Nephron progenitor cell (in vitro differentiated cells): ENCODE measurements at places on chromosomes 6 and 20.
A peak's percentile ranks its signal among the peaks of the same experiment; 100 is the strongest.

DNA sequence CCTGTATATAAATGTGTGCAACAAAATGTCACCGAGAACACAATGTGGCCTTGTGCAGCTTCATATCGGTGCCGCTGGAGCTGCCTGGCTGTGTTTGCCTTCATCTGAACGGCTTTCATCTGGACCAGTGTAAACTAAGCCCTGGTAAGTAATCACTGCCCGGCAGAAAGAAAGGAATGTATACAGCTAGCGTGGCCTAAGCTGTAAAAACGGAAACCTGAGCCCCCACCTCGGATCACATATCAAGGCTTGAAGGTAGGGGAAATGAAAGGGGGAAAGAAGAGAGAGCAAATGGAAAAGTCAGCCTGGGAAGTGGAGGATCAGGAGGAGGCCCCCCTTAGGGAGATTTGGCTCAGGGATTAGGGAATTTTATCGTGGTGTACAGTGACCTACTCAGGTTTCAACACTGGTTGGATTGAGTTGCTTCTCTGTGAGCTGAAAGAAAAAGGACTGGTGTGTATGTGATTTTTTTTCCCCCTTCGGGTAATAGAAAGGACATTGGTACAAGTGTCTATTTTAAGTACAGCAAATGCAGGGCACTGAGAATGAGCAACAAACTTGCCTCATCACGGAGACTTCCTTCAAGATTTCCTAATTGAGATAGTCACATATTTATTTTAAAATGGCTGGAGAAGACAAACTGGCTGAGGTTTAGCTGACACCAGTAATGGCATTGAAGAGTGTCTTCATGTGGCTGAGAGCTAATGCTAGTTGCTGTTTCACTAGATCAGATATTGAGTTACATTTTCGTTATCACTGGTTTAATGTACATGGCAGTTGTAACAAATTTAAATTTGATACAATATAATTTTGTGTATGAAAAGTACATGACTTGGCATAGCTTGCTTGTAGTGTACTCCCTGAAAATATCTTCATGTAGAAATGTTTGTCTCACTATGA, 3.5 kb downstream of the SOBP start:
- DNase-seq = peak; percentile 56

DNA sequence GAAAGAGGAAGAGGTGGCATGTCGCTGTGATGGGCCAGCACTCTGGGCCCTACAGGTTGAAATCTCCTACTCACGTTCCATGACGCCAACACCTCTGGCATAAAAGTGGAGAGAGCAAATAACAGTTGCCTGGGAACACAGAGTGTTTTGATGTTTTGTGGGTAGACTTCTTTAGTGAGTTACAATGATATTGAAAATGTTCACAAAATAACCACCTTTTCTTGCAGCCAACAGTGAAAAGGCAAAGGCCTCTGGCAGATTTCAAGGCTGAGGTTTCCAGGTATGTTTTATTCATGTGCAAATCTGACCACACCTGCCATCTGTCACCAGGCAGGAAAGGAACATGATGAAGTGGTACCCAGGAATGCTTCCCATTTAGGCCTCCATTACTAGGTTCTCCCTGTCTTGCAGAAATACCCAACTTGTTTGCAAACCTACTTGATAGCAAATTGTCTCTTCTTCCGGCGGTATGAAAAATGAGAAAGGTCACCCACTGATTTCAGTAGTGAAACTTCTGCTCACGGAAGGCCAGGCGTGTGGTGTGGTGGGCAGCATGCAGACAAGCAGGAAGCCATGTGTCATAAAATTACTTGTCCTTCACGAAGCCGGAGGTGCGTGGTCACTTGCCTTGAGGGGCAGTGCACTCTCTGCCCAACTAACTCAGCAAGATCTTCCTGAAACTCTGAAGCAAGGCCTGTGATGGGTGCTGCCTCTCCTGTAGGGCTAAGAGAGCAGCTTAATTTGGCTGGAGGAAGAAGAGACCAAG, 299.1 kb upstream of the PRDM1 start:
- DNase-seq = no peak

DNA sequence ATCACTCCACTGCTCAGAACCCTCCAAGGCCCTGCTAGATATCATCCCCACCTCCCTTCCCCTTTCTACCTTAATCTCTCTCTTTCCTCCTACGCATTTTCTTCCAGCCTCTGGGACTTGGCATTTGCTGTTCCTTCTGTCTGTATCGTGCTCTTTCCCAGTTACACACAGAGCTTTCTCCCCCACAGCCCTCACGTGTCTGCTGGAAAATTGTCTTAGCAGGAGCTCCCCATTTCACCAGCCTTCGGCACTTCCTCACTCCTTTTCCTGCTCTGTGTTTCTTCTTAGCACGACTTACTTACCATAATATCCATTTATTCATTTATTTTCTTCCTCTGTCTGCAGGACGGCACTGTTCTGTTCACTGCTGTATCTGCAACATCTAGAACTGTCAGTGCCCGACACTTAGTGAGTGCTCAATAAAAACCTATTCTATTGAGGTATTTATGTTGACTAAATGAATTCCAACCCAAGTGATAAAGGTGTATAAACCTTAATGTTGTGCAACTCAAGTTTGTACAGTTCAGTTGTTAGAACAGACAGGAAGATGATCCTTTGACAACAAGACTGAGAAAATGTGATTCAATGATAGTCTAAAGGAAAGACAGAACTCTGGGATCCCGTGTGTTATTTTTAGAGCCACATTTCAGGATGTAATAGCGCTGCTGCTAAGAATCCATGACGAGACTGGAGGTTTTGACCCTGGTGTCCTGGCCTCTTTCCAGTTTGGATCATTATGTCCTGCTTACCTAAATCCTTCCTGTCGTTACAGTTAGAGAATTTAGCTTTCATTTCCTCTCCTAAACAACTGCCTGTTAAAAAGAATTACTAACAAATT, 170.1 kb upstream of the LAMP5 start:
- no peak for DNase-seq

- DNase-seq = no peak
Measured at GRCh38 chr6:118632359-118632758, 19.0 kb downstream of the CEP85L start.

GRCh38 chr6:115612796-115613479, 447.8 kb downstream of the FRK start:
- no peak for DNase-seq

- no peak for DNase-seq
Measured at GRCh38 chr20:47243532-47244305, 112.8 kb downstream of the ZMYND8 start.

- DNase-seq = peak; percentile 33
Measured at GRCh38 chr6:142376800-142377496, 75.1 kb downstream of the ADGRG6 start.

DNA sequence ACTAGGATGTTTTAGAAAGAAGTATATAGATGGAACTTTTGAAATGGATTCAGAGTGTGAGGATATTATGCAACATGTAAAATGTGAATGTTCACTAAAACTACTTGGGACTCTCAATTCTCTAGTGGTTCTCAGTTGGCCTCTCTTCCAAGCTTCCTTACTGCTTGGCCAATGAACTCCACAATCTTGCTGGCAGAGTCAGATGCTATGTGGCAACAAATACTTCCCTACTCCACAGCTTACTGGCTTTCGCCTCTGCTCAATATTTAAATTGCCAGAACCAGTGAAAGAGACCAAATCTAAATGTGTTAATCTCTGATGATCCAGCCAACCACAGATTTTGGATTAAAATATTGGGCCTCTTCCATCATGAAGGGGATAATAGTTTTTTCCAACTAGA, 138.4 kb downstream of the HTR1B start:
- DNase-seq = no peak

DNA sequence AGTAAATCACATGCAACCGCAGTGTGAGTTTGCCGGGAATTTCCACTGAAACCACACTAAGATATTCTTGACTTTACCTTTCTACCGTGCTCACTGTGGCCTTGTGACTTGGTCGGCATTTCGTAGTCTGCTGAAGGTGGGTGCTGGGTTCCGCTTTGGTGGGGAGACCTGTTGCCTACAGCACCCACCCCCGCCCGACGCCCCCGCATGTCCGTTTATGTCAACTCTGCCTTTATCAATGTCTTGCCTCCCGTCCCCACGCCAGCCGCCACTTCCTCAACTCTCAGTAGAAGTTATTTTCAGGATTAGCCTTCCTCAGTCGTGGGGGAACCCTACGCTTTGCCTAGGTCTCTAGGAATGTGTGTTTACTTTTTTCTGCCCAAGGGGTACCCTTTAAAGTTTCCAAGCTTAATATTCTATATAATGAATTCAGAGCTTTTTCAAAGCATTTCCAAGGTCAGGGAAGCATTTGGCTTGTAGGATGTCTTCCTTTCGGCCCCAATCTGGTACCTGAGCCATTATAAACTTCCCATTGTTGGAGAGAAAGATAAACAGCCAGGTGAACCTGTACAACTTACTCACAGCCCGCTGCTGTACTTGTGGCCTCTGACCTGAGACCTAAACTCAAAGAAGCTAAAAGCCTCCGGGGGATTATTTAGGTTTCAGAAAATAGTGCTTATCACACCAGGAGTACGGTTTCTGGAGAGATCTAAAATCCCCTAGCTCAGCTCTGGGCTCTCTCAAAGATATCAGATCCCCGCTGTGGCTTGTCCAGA, 54.2 kb downstream of the TBC1D7 start:
- DNase-seq = no peak

- no peak for DNase-seq
Measured at GRCh38 chr20:43465625-43465943, 7.9 kb downstream of the SRSF6 start.

DNA sequence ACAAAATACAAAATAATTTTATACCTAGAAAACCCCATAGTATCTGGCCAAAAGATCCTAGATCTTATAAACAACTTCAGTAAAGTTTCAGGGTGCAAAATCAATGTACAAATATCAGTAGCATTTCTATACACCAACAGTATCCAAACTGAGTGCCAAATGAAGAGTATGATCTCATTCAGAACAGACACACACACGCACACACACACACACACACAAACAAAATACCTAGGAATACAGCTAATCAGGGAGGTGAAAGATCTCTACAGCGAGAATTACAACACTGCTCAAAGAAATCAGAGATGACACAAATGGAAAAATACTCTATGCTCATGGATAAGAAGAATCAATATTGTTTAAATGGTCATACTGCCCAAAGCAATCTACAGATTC, 49.2 kb downstream of the TOMM6 start:
- DNase-seq = no peak

DNA sequence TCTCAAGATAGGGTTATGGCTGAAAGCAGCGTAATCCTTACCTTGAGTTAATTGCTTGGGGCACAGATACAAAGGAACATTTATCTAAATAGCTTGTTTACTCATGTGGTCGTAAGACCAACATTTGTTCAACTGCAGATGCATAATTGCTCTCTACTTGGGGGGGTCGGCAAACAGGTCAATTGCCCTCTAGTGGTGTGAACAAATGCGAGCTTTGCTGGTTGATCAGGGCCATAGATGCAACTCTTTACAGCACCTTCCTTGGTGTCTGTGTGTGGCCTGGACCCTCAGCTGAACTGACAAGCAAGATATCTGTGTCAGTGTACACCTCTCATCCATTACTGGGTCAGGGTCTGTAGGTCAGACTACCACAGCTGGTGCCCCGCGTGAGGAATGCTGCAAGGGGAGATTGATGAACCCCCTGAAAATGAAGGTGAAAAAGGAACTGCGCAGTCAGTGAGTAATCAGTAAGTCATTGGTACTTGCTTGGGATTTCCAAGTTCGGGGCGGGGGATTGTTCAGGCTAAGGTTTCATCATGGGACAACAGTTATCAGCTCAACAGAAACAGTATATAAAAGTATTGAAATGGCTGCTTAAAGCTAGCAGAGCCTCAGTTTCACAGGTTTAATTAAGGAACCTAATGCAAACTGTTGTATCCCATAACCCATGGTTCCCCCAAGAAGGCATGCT, 24.0 kb downstream of the HLA-DPA1 start:
- DNase-seq = no peak

GRCh38 chr6:116323863-116324262, 44.1 kb upstream of the TSPYL1 start:
- DNase-seq = no peak

DNA sequence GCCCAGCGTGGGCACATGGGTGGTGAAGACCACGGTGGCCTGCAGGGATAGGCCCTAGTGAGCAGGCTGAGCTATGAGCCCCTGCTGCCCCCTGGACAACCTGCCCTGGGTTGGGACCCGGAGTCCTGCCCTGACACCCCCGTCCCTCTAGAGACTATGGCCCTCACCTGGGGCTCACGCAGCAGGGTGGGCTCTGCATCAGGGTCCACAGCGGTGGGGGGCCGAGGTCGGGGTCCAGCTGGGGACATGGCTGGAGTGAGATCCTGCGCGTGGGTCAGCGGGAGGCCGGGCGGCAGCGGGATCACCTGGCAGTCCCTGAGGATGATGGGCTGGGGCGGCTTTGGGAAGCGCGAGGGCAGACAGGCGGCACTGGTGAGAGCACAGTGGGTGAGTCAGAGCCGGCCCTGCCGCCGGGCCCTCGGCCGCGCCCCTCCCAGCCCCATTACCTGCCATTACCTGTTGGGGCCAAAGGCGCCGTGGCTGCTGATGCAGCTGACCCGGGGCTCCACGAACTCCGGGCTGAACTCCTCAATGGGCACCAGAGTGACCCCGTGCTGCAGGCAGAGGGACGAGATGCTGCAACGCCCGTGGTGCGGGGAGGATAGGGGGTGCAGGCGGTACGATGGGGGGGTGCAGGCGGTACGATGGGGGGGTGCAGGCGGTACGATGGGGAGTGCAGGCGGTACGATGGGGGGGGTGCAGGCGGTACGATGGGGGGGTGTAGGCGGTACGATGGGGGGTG, 27.9 kb downstream of the ADRM1 start:
- no peak for DNase-seq

DNA sequence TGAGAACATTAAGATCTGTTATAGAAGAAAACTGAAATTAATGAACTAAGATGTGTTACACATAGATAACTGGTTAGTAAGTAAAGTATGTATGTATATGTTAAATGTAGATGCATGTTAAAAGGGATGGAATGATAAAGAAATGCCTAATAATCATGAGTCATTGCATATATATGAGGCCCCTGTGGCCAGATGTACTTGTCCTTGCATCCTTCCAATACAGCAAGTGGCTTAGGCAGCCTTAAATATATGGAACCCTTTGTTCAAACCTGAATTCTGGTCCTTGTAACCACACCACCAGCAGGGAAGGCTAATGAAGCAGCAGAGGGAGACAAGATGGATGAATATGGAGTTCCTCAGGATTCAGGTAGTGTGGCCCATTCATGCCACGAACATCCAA, 9.8 kb upstream of the AKAP7 start:
- DNase-seq = no peak

DNA sequence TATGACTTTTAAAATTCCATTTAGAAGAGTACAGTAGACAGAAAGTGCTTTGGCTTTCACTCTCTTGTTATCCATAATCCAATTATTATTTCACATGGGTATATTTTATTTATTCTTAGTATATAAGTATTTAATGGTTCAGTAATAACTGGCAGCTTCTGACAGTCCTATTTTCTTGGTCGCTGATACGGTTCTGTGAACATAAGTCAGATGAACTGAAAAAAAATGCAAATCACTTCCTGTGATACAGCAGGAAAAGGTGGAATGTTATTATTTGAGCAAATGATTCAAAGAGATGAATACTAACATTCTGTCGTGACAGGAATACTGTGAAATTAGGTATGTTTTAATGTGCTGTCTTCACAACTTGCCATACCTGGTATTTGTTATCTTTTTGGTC, 132.3 kb downstream of the ARHGAP18 start:
- no peak for DNase-seq
